ENCODE measurements at places on chromosomes 16 and 17. TPM values are rescaled to one million over a fixed set of nuclear protein-coding genes. Genes with fewer than 3 reads are reported as not detected.

GRCh38 chr16:69329369-69330285, 761 bp downstream of the PDF start:
- DNase-seq: no peak

- no peak for DNase-seq
These were observed 129.5 kb downstream of the CDH13 start for GRCh38 chr16:82756283-82756599.

GRCh38 chr16:1790611-1791255, 2.8 kb downstream of the IGFALS start:
- DNase-seq: no peak

C17orf78 gene
- polyA plus RNA-seq: not detected

TMED6 gene
- 0.98 TPM for polyA plus RNA-seq

HYDIN gene
- not detected for polyA plus RNA-seq

GRCh38 chr16:58109330-58109729, 19.9 kb downstream of the CFAP20 start:
- no peak for DNase-seq

TMEM92 gene
- polyA plus RNA-seq: 0.11 TPM

DNA sequence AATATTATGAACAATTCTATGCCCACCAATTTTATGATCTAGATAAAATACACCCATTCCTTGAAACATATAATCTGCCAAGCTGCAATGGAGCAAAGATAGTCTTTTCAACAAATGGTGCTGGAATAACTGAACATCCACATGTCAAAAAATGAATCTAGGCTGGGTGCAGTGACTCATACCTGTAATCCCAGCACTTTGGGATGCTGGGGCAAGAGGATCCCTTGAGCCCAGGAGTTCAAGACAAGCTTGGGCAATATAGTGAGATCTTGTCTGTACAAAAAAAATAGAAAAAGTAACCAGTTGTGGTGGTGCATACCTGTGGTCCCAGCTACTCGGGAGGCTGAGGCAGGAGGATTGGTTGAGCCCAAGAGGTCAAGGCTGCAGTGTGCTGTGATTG, 92.5 kb downstream of the N4BP1 start:
- no peak for DNase-seq

GRCh38 chr17:50630524-50631194, 4.0 kb upstream of the ABCC3 start:
- no peak for DNase-seq

DNA sequence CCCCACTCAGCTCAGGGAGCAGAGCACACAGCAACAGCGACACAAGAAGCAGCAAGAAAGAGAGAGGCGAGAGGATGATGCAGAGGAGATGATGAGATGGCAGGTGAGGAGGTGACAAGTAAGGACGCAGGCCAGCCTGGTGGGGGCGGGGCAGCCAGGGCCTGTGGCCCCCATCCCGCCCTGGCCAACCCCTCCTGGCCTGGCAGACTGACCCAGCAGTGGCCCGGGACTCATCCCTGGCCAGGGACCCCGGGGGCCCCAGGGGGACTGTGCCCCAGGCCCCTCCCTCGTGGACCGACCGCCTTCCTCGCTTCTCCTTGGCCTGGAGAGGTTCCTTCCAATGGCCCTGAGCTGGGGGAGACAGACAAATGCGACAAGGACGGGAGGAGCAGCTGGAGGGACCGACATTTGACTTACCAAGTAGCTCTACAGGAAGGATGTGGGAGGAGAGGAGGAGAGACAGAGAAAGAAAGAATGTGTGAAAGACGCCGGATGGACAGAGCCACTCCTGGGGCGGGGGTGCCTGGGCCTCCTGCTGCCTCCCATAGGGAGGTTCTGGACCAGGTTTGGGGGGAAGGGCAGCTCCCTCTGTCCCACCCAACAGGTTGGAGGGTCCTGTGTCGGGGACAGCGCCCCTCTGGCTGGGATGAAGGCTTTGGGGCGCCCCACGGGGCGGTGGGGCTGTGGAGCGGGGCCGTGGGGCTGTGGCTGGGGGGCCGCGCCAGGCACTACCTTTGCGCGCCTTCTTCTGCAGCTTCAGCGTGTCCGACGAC, 6.8 kb downstream of the MTSS2 start:
- DNase-seq: no peak

DNA sequence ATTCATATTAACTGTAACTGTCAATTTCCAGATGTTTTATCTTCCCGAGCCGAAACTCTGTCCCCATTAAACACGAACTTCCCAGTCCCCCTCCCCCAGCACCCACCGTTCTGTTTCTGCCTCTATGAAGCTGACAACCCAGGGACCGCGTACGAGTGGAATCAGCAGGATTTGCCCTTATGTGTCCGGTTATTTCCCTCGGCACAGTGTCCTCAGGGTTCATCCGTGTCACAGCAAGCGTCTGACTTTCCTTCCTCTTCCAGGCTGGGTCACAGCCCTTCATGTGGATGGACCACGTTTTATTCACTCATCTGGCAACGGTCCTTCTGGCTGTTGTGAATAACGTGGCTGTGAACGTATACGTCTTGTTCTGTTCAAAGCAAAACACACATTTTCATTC, 31.3 kb downstream of the METRNL start:
- no peak for DNase-seq

PPL gene
- polyA plus RNA-seq: 0.14 TPM

NEUROD2 gene
- polyA plus RNA-seq: not detected

GRCh38 chr16:66936462-66936861, 1.1 kb downstream of the CES2 start:
- no peak for DNase-seq

GRCh38 chr17:64687961-64688360, 25.9 kb upstream of the SMURF2 start:
- no peak for DNase-seq

GRCh38 chr16:57694725-57695679, at the start of gene DRC7:
Gene DRC7 (plus strand): TSS chr16:57694806. CDS start chr16:57697950, 3,144 bp downstream.
- no peak for DNase-seq

SDR42E2 gene
- 0.06 TPM for polyA plus RNA-seq

MGAT5B gene
- not detected for polyA plus RNA-seq

NPIPA7 gene
- polyA plus RNA-seq: 1.6 TPM

DNA sequence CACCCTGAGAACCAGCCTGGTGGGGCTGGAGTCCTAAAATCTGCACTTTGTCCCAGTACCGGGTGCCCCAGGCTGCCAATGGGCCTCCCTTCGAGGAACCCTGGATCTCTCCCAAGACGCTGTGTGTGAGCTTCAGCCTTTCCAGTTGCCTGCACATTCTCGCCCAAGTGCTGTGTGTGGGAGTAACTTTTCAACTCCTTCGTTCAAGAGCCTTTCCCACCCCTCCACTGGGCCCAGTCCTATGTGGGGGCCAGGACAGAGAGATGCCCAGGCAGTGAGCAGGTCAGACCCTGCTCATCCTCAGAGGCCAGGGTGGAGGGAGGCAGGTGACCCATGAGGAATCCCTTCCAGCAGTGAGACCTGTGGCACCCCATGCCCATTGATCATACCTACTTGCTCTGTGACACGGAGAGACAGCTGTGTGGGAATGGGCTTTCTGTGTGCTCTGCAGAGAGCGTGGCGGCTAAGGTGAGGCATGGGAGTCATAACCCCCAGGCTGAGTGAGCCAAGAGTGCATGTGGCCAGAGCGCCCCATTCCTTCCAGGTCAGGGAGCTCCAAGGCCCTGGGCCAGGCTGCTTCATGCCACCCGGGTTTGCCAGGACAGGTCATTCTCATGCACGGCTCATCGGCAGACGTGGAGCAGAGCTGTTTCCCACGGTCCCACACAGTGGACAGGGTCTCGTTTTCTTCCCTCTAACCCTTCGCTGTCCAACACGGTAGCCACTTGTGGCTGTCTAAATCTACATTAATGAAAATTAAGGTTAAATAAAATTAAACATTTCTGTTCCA, 154.4 kb downstream of the CLEC16A start:
- no peak for DNase-seq

DNA sequence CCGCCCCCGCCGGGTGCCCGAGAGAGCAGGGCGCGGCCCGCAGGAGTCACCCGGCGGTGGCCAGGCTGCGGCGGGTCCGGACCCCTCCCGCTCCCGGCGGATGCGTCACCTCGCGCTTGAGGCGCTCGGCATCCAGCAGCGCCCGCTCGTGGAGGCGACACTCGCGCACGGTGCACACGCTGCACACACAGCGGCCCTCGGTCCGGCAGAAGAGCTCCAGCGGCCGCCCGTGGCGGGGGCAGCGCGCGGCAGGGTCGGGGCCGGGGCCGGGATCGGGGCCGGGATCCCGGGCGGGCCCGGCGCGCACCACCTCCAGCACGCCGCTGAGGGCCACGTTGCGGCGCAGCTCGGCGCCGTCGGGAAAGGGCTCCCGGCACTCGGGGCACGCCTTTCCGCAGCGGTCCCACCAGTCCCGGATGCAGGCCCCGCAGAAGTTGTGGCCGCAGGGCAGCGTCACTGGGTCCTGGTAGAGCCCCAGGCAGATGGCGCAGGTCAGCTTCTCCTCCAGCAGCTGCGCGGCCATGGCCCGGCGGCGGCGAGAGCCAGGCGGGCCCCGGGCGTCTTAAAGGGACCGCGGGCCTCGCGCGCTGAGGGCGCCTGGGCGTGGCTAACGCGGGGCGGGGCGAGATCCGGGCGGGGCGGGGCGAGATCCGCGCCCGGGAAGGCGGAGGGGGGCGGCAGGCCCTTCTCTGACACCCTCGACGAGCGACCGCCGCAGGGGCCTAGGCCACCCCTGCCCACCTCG, at the start of gene TRIM65:
TRIM65 (minus strand) TSS at position 537 of the 745 bp plus-strand sequence; CDS start at position 523, 14 bp downstream.
- no peak for DNase-seq

HS3ST4 gene
- polyA plus RNA-seq: not detected

SPNS3 gene
- 1.1 TPM for polyA plus RNA-seq

All from GM12878 (cell line).